Jurkat, Clone E6-1 (cell line): ENCODE measurements at places on chromosomes 2 and 18.

DNA sequence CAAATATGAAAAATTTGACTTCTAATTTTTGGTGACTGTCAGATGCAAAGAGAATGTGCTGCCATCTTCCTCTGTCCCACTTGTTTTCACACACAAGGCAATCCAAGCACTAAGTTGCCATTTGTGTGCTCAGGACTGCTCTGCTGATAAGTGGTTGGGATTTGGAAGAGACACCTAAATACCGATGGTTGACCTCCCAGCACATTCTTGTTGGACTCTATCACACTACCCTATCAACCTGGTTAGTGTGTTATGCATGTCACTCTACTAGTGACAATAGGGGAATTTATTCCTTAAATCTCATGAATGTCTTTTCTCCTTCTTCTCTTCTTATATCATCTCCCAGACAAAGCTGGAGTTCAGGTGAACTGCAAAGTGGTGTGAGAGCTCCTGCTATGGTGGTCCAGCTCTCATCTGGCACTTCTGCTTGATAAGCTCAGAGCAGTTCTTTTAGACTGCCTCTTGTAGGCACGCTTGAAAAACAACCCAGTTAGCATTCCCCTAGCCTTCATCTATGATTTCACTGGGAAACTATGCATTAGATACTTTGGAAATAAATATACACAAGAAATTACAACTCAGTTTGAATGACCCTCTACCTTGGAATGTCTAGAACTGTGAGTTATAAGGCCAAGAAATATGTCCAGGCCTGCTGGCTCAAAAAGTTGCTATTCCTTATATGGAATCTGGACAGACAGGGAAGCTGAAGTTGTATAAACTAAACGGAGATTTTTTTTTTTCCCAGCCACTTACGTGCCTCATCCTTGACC lies 404.8 kb downstream of the MEIS1 start:
- DNase-seq = no peak

DNA sequence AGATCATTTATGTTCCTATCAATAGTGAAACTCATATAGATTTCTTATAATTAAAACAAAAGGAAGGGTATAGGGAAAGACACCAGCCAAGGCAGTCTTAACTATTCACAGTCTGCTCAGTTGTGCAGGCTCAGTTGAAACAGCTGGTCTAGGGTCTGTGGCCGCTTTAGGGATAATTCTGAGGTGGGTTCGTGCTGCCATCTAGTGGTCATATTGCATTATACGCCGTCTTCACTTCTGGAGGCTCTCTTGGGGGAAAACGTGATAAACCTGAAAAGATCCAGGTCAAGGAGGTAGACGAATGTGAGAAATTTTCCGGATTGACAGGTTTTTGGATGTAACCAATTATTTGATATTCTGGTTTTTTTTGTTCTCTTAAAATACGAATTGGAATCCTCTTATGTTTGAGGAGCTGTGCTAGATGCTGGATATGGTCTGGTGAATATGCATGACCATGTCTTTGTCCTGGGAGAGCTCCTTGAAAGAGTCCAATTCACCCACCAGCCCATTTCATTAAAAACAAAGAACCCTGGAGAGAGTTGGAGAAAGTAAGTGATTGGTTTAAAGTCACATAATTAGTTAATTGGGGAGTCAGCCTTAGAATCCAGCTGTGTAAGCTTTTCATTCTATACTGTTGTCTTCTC lies 492.4 kb downstream of the PLCL1 start:
- peak; percentile 71 for DNase-seq

DNA sequence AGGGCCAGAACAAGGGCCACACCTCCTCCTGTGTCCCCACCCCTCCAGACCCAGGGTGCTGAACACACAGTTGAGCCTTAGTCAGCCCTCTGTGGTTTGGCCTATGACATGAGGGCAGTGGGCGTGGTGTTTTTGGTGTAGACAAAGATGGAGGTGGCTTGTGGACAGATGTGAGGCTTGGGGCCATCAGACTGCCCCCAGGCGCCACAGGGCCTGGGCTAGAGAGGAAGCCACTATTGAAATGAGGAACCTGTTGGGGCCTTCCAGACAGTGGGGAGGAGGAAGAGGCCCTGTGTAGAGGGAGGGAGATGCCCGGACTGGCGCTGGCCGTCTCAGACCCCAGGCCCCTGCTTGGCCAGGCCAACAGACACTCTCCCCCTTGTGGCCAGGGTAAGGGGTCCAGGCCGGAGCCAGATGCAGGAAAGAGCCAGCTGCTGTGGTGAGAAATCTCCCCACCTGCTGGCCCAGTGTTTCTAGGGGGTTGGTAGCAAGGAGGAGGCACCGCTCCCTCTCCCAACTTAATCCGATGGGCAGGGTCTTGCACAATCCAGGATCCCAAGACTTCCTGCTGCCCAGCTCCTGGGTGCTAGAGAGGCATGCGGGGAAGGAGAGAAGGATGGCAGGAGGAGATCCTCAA lies 53.8 kb downstream of the SMAD7 start:
- DNase-seq = no peak

DNA sequence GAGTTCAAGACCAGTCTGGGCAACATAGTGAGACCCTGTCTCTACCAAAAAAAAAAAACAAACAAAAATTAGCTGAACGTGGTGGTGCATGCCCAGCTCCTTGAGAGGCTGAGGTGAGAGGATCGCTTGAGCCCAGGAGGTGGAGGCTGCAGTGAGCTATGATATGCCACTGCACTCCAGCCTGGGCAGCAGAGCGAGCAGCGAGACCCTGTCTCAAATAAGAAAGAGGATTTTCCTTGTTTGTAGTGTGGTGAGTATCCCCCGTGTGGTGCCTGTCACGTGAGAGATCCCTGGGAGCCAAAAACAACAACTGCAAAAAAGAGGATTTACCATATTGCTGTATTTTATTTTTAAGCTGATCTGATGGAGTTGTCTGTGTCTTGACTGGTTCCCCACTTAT lies 9.2 kb downstream of the EML4 start:
- DNase-seq = no peak

GRCh38 chr2:172722481-172722880 lies 13.2 kb upstream of the RAPGEF4 start:
- DNase-seq = no peak

DNA sequence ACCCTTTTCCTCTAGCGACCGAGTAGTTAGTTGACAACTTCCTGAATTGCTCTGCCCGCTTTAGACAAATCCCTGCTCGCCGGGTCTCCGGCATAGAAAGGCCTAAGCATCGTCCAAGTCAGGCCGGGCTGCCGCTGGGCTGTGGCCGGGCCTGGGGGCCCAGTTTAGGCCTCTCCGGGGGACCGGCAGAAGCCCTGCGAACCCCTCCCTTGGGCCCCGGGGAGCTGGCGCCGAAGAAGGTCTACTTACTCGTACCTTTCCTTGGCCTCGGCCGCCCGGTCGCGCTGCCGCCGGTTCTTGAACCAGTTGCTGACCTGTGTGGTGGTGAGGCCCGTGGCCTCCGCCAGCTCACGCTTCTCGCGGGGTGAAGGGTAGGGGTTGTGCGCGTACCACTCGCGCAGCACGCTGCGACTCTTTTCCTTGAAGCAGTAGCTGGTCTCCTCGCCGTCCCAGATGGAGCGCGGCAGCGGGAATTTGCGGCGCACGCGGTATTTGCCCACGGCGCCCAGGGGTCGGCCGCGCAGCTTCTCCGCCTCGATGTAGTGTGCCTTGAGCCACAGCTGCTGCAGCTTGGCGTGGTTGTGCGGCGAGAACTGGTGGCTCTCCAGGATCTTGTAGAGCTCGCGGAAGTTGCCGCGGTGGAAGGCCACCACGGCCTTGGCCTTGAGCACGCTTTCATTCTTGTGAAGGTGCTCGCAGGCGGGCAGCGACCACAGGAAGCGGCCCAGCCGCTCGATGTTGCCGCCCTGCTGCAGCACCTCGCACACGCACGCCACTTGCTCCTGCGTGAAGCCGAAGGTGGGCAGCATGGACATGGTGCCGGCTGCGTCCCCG lies 739 bp downstream of the SIX2 start:
- DNase-seq = no peak

- DNase-seq = no peak
Measured at GRCh38 chr18:44732599-44732998, 51.9 kb downstream of the SETBP1 start.

DNA sequence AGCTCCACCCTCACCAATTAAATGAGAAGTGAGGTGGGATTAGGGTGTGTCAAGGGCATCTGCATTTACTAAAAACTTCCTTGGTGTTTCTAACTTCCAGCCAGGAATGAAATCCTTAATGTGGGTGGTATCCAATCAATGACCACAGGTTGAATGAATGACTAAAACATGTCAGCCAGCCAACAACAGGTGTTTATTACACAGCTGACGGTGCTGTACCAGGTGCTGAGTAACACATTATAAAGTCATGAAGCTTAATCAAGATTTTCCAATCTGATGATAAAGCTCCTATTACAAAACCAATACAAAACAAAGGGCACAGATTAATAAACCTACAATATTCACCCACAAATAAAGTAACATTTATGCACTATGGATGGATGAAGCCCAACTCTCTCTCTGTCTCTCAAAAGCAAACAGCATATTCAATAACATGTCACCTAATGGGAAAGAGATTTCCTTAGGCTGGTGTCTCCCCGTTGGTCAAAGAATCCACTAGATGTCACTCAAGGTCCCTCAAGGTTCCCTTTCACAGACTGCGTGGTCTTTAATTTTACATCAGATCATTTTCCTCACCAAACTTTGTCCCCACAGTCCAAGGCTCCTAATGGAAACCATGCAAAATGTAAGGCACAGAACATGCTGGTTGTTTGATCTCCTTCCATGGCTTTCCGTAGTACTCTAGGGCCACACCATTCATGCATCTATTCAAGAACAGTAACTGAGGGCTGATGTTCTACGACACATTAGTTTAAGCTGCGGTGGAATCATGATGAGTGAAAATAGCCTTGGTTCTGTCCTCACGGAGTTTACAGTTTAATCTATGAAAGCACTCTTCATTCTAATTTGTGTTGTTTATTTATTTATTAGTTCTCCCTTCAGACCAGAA lies 6.4 kb upstream of the PTPN4 start:
- DNase-seq = peak; percentile 45

DNA sequence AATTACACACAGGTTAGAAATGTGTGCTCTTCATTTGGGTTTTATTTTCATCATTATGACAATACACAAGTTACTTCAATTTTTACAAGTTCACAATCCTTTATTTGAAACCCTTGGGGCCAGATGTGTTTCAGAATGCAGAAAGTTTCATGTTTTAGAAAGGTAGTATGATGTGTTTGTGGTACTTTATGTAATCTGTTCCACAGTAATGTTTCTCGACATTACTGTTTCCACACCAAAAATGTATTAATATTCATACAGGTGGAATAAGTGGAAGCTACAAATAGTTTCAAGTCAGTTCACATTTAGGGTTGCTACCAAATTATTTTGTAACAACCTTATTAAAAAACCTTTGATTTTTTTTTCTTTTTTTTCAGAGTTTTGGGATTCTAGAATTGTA lies 10.4 kb downstream of the UBE2E3 start:
- DNase-seq = no peak

DNA sequence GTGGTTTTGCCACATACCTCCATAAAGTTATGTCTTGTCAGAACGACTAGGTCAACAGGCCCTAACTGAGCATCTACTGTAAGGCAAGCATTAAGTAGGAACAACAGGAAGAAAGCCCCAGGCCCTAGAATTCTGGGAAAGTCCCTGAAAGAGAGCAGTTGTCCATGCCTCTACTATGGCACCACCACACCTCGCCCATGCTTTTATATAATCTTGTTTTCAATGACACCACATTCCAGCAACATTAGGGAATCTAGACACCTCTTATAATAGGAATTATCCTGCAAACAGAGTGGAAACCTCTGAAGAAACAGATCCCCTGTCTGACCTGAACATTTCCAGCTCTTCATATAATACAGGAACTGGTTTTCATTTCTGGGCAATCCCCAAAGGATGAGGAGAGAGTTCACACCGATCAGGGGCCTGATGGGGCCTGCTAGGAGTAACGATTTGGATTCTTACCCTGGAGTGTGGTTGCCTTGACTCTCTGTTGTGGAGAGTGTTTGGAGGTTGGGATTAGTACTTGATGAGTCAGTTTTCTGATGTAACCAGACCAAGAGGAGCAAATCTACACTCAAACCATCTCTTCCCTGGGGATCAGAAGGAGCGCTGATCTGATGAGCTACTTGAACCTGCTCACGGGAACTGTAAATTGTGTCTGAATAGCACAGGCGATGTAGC lies 31.9 kb upstream of the CEP68 start:
- DNase-seq = no peak

GRCh38 chr2:126029316-126029715 lies 626.6 kb upstream of the GYPC start:
- DNase-seq = no peak

- DNase-seq = no peak
Measured at GRCh38 chr2:198203336-198204069, 399.1 kb downstream of the PLCL1 start.

DNA sequence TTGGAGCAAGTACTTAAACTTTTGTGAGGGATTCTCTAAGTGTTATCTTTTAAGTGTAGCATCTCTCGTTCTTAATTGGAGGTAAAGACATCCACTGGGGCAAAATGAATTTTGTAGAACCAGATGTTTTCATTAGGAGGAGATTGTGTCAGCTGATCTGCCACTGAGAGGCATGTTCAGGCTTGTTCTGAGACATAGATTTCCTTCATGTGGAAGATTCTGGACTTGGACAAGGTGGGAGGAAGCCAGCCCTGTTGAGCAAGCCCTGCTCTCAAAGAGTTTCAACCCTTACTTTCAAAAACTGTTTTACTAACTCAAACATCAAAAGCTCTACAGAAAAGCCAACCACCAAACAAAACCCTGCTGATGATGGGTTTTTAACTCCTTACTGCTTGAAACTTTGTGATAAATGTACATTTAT lies 6.5 kb downstream of the MAP4K4 start:
- DNase-seq = peak; percentile 91

- no peak for DNase-seq
Measured at GRCh38 chr2:142742371-142743214, 134.9 kb upstream of the KYNU start.

GRCh38 chr2:167928434-167928833 lies 319.0 kb downstream of the STK39 start:
- no peak for DNase-seq

DNA sequence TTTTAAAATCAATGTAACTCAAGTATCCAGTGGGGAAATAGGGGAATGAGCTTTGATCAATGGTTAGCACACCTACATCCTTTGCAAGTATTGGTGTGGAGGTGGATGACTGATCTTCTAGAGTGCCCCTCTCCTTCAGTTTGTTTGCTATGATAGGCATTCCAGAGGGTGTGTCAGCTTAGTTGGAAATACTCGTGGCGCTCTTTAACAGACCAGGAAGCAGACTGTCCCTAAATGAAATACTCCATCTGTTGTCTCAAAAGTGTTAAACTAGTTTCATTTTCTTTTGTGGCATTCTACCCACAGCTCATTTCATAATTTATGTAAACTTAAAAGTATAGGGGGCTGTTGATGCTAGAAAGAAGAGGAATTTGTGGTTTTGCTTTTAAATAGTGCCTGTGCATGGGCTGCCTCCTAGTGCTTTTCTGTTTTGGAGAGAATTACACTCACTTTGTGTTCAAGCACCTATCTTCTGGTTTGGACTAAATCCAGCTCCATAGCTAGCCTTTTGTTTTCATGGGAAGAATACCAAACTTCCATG lies 66.2 kb downstream of the STAT1 start:
- peak; percentile 84 for DNase-seq

- DNase-seq = peak; percentile 33
Measured at GRCh38 chr2:78979380-78980151, 45.9 kb upstream of the REG3G start.
